Esophagus squamous epithelium (tissue), 5 donors: ENCODE measurements at places on chromosomes 3 and 15. TPM values are rescaled to one million over a fixed set of nuclear protein-coding genes. Genes with fewer than 3 reads are reported as not detected.

Gene GPR87
- total RNA-seq, result 46.0 TPM

Gene CEP63
- 14.5 TPM for total RNA-seq

Gene VGLL4
- 50.0 TPM for total RNA-seq

Gene SERPINI1
- total RNA-seq, result 1.1 TPM

- no peak for DNase-seq
These were observed 137.0 kb upstream of the C2CD4B start for GRCh38 chr15:62301993-62302675.

DNA sequence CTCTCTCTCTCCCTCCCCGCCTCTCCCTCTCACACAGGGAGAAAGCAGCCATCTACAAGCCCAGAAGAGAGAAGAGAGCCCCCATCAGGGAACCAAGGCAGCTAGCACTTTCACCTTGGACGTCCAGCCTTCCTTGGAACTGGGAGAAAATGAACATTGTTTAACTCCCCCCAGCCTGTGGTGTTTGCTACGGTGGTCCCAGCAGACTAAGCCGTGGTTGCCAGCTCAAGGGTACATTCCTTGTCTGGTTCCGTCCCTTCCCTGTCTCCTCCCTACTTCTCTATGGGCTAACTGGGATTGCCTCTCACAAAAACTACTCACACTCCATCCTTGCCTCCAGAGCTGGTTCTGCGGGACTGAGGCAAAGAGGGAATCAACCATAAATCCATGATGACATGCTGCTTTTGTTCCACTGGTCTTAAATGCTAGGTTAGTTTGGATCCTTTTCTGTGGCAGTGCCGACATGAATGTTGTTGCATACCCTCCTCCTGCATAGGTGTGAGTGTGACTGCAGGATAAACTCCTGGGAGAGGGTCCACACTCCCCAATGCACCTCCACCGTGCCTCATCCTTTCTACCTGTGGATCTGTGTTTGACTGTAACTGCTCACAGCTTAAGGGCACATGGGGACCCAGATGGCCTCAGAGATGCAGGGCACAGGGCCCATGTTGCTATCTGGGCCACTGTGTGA is 12.0 kb downstream of the C3orf22 start:
- no peak for DNase-seq

DNA sequence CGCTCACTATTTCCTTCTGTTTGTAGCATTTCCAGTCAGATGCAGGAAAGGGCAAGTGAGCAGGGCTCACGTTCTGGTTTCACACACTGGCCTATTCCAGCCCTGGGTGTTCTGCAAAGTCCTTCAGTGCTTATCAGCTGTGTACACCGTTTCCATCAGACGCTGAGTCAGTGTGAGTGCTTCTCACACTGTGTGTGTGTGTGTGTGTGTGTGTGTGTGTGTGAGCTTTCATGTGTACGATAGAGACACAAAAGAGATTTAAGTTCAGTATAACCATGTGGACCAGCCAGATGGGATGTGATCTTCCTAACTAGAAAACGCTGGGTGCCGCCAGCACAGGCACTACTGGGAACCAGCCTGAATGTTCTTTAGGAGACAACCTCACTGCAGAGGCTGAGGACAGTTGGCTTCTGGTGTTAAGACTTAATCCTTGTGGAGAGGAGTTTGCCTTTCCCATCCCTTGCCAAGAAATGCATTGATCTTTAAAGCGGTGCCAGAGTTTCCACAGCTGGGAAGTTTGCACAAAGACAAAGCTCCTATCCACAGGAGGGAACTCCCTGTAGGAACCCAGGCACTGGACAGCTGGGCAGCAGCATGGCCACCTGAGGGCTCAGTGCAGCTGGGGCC is 3.9 kb upstream of the CHSY1 start:
- no peak for DNase-seq
